AG20443 (cell line): ENCODE measurements at places on chromosomes 7 and 10.
A peak's percentile ranks its signal among the peaks of the same experiment; 100 is the strongest.

DNA sequence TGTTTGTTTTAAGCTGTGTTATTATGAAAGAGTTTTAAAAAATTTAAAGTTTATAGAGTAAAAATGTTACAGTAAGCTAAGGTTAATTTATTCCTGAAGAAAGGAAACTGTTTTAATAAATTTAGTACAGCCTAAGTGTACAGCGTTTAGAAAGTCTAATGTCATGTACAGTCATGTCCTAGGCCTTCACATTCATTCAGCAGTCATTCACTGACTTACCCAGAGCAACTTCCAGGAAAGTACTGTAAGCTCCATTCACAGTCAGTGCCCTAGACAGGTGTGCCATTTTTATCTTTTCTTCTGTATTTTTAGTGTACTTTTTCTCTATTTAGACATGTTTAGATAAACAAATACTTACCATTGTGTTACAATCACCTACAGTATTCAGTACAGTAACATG is 126.8 kb downstream of the TPK1 start:
- DNase-seq, result no peak

- DNase-seq, result no peak
These were observed 103.5 kb upstream of the PRSS1 start for GRCh38 chr7:142645777-142646176.

- peak; percentile 70 for DNase-seq
These were observed 244.2 kb downstream of the IPMK start for GRCh38 chr10:58023341-58024073.

- no peak for DNase-seq
These were observed 8.9 kb downstream of the NT5C3A start for GRCh38 chr7:33053721-33054120.

DNA sequence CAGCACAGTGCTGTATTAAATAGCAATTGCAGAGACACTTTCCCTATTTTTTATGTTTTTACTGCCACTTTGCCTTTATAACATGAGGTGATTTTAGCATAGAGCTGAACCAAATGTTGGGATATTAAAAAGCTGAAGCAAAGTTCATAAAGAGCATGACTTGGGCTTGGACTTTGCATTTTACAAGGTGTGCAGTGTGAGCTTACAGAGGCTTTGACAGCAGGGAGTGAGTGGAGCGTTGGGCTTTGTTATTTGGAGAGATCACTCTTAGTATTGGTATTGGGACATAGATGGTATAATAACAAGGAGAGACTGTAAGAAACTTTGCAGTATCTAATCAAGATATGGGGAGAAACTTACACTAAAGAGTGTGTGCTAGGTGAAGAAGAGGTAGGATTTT is 449.1 kb downstream of the AUTS2 start:
- no peak for DNase-seq

GRCh38 chr7:96989241-96989858 is 16.0 kb upstream of the DLX6 start:
- DNase-seq, result no peak

GRCh38 chr10:22619101-22619500 is 95.3 kb downstream of the PIP4K2A start:
- DNase-seq, result no peak

- no peak for DNase-seq
These were observed 6.6 kb downstream of the SEMA3A start for GRCh38 chr7:84187813-84188510.

GRCh38 chr7:74202841-74203556 is 6.8 kb upstream of the LAT2 start:
- DNase-seq, result peak; percentile 74

- peak; percentile 11 for DNase-seq
These were observed 94.8 kb upstream of the ZNF804B start for GRCh38 chr7:88664630-88665233.

- peak; percentile 1 for DNase-seq
These were observed 79.4 kb downstream of the MYL10 start for GRCh38 chr7:101549734-101550133.

GRCh38 chr10:93280699-93281366 is 201.3 kb downstream of the MYOF start:
- DNase-seq, result no peak

DNA sequence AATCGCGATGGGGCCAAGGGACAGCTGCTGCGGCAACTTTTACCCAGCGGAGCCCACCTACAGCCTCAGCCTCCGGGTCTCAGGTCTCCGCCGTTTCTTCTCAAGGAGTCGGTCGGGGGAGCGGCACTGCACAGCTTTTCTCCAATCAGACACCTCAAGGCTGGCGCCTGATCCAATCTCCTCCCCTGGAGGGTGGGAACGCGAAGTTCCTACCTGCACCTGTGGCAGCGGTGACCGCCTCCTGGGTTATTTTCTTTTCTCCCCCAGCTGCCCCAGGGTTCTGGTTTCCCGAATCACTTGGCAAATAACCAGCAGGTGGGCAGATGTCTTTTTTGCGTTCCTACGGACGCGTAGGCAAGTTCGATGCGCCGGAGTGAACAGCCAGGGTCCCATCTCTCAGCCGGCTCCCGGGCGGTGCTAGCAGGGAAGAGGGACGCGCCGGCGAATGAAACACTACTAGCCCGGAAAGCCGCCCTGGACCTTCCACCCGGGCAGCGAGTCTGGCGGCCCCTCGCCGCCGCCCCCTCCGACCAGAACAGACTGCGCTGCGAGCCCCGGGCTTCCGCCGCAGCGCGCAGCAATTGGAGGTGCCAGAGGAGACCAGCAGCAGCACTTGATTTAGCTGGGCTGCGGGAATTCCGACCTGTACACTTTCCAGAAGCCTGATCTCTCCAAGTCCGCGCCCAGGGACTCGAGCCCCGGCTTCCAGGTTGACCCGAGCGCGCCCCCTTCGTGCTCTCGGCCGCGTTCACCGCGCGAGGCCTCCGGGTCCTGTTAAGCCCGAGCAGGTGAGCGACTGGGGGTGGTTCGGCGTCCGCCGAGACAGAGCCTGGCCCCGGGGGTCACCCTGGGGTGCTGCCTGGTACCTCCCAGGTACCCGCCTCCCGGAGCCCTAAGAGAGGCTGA is at the start of gene PRR15:
Gene PRR15 (plus strand): TSS at position 246 of the 906 bp plus-strand sequence. CDS start 2,495 bp downstream, outside the sequence.
- DNase-seq, result peak; percentile 37

DNA sequence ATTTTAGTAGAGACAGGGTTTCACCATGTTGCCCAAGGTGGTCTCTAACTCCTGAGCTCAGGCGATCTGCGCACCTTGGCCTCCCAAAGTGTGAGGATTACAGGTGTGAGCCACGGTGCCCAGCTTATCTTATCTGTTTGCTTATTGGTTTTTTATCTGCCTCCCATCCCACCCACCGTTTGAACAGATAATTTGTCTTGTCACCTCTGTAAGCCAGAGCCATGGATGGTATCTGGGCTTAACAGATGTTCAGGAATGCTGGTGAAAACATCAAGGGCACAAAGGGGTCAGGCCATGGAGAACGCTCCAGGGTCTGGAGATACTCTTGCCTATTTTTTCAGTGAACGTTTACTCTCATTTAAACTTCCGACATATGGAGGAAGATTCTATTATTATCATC is 12.0 kb upstream of the NDST2 start:
- no peak for DNase-seq
